ENCODE measurements at places on chromosomes 4 and X.
A peak's percentile ranks its signal among the peaks of the same experiment; 100 is the strongest.

DNA sequence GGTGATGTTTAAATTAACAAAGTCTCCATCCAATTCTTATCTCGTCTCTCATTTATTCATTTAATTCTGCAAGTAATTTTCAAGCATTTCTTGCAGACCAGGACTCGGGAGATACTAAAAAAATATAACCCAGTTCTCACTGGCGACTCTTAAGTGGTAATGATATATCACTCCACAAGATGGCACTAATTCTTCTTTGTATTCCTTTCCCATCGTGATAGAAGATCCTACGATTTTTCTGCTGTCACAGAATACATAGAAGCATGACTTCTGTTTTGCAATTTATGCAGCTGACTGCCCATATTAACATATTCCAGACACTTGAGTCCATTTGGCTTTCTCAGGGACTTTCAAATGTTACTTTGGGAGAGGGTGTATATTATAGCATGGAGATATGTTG is 64.0 kb upstream of the FGF13 start:
- no peak for DNase-seq
- H3K27me3 ChIP-seq = no peaks in the 10 kb centered on the region
- H3K4me1 ChIP-seq = no peaks in the 10 kb centered on the region
- H3K27ac ChIP-seq = no peak overlapping the region
- H3K36me3 ChIP-seq = no peaks in the 10 kb centered on the region

- H3K4me1 ChIP-seq = no peaks in the 10 kb centered on the region
- DNase-seq = no peak
- H3K27me3 ChIP-seq = no peaks in the 10 kb centered on the region
- H3K27ac ChIP-seq = no peak overlapping the region
- H3K4me3 ChIP-seq = no peak overlapping the region
Measured at GRCh38 chr4:77145842-77146185, 11.2 kb upstream of the CCNG2 start.

DNA sequence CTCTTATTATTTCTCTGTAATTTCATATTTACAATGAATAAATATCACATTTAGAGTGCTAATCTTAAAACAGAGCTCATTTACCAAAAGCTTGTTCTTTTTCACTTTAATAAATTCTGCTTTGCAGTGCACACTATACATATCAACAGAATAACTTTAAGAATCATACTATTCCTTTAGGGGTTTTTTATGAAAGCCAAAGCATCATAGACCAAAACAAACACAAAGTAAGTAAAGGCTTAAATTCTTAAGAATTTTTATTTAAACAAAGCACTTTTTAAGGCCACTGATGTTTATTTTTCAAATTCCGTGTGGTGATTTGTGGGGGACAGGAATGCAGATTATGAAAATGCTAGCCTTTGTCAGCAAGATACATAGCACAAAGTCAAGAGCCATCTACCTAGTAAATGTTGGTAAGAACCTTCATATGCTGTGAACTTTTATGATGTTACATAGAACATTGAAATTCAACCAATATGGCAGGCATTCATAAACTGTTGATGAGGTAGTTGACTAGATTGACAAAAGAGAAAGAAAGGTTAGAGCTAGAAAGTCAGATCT is 17.8 kb downstream of the TIGD2 start:
- H3K4me1 ChIP-seq = no peaks in the 10 kb centered on the region
- no peaks in the 10 kb centered on the region for H3K27me3 ChIP-seq
- H3K36me3 ChIP-seq = no peaks in the 10 kb centered on the region
- no peak overlapping the region for H3K27ac ChIP-seq
- DNase-seq = no peak

- no peak for DNase-seq
- no peaks in the 10 kb centered on the region for H3K27me3 ChIP-seq
- no peaks in the 10 kb centered on the region for H3K36me3 ChIP-seq
Measured at GRCh38 chr4:172725581-172725980, 443.0 kb upstream of the GALNT7 start.

DNA sequence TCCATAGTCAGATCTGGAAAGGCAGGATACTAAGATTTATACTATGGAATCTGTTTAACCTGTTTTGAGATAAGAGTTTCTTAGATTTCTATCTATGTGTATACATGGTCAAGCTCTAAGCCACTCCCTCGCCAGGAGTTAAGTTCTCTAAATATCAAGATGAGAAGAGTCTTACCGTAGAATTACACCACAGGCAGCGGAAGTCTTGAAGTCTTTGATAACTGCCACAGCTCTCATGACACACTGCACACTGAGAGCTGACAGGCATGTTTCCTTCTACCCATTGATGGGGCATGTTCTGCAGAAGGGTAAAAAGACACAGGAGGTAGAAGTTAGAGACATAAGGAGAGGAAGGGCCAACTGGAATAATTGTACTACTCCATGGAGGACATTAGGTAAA is 67.7 kb downstream of the DGKK start:
- no peak overlapping the region for H3K4me3 ChIP-seq
- no peaks in the 10 kb centered on the region for H3K27me3 ChIP-seq
- H3K27ac ChIP-seq = no peak overlapping the region
- H3K36me3 ChIP-seq = no peaks in the 10 kb centered on the region
- DNase-seq = no peak

GRCh38 chrX:63434665-63435064 is 83.5 kb upstream of the SPIN4 start:
- peak overlapping the region; percentile 44 for H3K27ac ChIP-seq
- DNase-seq = no peak
- H3K4me3 ChIP-seq = no peak overlapping the region
- H3K4me1 ChIP-seq = no peaks in the 10 kb centered on the region

- H3K27me3 ChIP-seq = no peaks in the 10 kb centered on the region
- no peaks in the 10 kb centered on the region for H3K36me3 ChIP-seq
- no peak overlapping the region for H3K27ac ChIP-seq
- H3K4me1 ChIP-seq = no peaks in the 10 kb centered on the region
- no peak overlapping the region for H3K4me3 ChIP-seq
Measured at GRCh38 chr4:171017593-171017992, 795.6 kb upstream of the GALNTL6 start.

DNA sequence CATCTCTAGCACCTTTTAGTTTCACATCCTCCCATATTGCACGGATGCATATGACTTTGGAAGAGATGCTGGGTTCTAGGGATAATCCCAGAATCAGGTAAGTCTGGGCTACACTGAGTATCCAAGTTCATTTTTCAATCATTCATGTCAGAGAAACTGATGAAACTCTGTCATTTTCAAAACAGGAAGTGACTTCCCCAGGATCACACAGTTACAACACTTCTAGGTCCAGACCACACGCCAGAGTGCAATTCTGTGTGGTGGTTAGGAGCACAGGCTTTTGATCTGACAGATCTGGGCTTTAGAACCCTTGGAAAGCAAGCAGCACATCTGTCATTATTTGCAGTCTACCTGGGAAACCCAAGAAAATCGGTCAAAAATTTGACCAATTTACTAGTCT is 52.1 kb upstream of the CDKN2AIP start:
- H3K27ac ChIP-seq = no peak overlapping the region
- no peaks in the 10 kb centered on the region for H3K36me3 ChIP-seq

DNA sequence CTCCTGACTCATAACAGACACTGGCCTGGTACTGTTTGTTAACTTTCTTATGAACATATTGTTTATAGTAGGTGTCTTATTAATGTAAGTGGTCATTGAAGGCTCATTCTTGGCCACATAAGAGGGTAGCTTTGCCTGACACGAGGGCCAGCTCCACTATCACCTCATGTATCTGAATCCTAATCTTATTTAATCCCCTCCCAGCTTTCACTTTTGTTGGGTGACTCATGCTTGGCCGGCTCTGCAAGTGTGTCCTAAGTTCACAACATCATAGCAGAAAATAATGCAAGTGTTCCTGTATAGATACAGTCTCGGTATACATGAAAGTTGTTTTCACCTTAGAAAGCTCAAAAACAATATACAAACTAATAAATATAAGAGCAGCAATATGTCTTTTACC is 283.8 kb downstream of the IQCM start:
- no peak overlapping the region for H3K4me3 ChIP-seq
- H3K27ac ChIP-seq = no peak overlapping the region
- no peaks in the 10 kb centered on the region for H3K36me3 ChIP-seq
- no peaks in the 10 kb centered on the region for H3K27me3 ChIP-seq
- no peak for DNase-seq

- peak overlapping the region; percentile 46 for H3K27ac ChIP-seq
- peaks cover 3% of the 10 kb centered on the region for H3K4me1 ChIP-seq
- H3K4me3 ChIP-seq = no peak overlapping the region
- no peaks in the 10 kb centered on the region for H3K27me3 ChIP-seq
- DNase-seq = no peak
Measured at GRCh38 chr4:152713951-152714705, 34.3 kb upstream of the TMEM154 start.

GRCh38 chr4:2886622-2887021 is 43.0 kb downstream of the ADD1 start:
- no peak overlapping the region for H3K27ac ChIP-seq
- peaks cover 4% of the 10 kb centered on the region for H3K36me3 ChIP-seq
- H3K27me3 ChIP-seq = no peaks in the 10 kb centered on the region
- no peak overlapping the region for H3K4me3 ChIP-seq

Measured in esophagus squamous epithelium (tissue), 5 donors.